NCI-H2081 treated with DMSO at 0.1 percent for 48 hours (cell line): ENCODE measurements at places on chromosomes 1 and 21.

GRCh38 chr1:226373376-226373775, 34.5 kb downstream of the PARP1 start:
- no peak for DNase-seq

- no peak for DNase-seq
Observed at GRCh38 chr1:37305841-37306240, 168.5 kb upstream of the ZC3H12A start.

- peak; percentile 3 for DNase-seq
Observed at GRCh38 chr21:37233551-37234146, 33.5 kb downstream of the VPS26C start.

GRCh38 chr1:201320168-201320788, 37.0 kb downstream of the PKP1 start:
- no peak for DNase-seq

GRCh38 chr1:57058652-57059501, 93.1 kb upstream of the C8B start:
- DNase-seq, result no peak

DNA sequence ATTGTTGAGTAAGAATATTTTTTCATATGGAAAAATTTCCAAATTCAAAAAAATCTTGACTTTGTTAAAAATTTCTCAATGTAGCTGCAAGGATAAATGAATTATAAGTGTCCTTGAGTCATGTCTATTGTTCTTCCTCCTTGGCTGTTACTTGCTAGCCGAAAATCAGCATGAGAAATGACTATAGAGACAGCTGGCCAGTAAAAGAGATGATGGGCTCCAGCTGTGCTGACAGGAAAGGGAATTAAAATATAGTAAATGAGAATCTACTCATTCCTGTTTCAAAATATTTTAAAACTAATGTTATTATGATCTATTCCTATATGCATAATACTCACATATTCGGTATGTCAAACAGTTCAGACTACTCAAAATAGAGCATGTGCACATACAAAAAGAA, 1292.6 kb downstream of the BRINP3 start:
- no peak for DNase-seq
